ENCODE measurements at places on chromosomes 12 and 14.

- no peak for DNase-seq
Measured at GRCh38 chr14:72800848-72801370, 93.0 kb downstream of the DPF3 start.

- peak; percentile 57 for DNase-seq
Measured at GRCh38 chr14:105537580-105538474, 11.4 kb downstream of the TMEM121 start.

- DNase-seq = no peak
Measured at GRCh38 chr12:25818596-25819390, 139.7 kb upstream of the RASSF8 start.

- DNase-seq = no peak
Measured at GRCh38 chr14:99176156-99176945, 95.6 kb downstream of the BCL11B start.

GRCh38 chr14:76088771-76089571 is 62.8 kb upstream of the GPATCH2L start:
- no peak for DNase-seq

- no peak for DNase-seq
Measured at GRCh38 chr14:43285575-43285974, 1221.5 kb downstream of the FSCB start.

DNA sequence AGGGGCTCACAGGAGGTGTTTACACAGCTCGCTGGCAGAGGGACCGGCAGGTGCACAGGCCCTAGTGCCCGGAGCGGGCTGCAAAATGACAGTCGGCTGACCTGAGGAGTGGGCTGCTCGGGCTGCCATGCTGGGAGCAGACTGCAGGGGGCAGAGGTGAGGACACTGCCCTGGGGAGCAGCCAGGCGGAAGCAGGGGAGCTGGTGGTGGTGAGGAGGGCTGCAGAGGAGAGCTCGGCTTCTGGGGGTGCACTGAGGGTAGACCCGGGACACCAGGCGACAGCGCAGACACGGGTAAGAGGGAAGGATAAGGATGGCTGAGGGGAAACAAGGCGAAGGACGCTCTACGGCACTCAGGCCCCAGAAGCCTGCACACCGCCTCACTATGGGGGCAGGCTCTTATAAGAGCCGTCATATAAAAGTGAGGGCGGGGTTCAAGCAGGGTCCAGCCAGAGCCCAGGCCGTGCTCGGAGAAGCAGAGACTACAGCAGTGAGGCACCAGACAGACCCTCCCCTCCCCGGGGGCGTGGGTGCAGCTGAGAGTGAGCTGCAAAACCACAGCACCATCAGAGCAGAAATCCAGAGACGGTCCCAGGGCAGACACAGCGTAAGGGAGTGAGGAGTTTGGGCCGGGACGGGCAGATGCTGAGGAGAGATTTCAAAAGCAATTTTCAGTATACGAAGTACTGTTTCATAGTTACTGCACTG is 62.5 kb downstream of the CCDC88C start:
- DNase-seq = no peak

DNA sequence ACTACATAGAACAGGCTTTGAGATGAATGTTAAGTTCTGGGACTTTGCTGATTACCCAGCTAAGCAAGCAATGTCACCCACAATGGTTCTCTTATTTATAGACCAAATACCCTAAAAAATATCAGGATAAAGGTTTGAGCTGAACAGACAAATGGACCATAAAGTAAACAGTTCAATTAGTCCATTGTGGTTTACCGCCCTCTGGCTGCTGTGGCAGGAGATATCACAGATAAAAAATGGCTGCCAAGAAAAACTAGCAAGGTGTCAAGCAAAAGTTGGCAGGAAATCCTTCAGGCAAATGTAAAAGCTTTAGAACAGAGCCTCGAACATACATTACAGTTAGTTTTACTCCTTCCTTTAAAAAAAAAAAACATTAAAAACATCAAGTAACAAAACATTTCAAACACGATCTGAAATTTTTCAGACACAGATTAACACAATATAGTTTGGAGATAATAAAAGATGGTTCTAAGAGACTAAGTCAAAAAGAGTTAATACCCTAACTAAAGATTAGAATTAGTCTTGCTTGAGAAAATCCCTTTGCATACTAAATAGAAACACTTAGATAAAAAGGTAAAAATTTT is 41.3 kb downstream of the MED13L start:
- DNase-seq = peak; percentile 4

DNA sequence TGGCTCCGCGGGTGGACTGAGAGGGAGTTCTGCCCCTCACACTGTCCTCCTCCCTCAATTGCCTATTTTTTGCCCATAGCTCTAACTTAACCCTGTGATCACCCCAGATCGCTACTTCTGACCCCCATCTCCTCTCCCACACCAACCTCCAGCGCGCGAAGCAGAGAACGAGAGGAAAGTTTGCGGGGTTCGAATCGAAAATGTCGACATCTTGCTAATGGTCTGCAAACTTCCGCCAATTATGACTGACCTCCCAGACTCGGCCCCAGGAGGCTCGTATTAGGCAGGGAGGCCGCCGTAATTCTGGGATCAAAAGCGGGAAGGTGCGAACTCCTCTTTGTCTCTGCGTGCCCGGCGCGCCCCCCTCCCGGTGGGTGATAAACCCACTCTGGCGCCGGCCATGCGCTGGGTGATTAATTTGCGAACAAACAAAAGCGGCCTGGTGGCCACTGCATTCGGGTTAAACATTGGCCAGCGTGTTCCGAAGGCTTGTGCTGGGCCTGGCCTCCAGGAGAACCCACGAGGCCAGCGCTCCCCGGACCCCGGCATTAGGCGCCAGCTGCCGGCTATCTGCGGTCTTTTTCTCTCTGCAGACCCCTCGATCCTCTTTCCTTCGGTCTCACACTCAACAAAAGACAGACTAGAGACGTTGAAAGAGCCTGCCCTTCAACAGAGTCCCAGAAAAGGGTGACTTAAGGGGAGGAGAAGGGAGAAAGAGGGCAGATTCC is 3.0 kb upstream of the TBX3 start:
- DNase-seq = no peak

- DNase-seq = no peak
Measured at GRCh38 chr14:89368490-89369477, 48.2 kb downstream of the FOXN3 start.

GRCh38 chr14:29927376-29928116 is at the start of gene PRKD1:
PRKD1 (minus strand) TSS chr14:29927847.
- DNase-seq = no peak

- no peak for DNase-seq
Measured at GRCh38 chr12:1001507-1001906, 10.5 kb downstream of the ERC1 start.

DNA sequence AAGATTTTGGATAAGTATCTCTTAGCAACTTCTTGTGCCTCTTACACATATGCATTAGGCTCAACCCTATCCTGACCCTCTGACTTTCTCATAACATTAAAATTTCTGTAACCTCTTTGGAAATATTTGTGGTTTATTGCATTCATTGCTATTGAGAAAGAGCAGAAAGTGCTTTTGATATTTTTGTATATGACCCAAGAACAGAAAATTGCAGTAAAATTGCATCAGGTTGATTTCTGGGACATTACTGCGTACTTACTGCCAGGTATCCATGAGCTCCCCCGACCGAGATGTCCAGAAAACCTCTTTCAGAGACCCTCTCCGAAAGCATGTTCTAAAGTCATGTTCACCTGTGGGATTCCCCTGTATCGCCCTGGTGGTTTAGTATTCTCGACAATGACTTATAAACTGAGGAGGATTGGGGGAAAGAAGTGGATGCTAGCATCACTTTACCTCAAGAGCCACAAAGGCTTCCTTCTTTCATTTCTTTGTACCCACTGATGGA is 14.5 kb upstream of the IL22 start:
- DNase-seq = no peak

DNA sequence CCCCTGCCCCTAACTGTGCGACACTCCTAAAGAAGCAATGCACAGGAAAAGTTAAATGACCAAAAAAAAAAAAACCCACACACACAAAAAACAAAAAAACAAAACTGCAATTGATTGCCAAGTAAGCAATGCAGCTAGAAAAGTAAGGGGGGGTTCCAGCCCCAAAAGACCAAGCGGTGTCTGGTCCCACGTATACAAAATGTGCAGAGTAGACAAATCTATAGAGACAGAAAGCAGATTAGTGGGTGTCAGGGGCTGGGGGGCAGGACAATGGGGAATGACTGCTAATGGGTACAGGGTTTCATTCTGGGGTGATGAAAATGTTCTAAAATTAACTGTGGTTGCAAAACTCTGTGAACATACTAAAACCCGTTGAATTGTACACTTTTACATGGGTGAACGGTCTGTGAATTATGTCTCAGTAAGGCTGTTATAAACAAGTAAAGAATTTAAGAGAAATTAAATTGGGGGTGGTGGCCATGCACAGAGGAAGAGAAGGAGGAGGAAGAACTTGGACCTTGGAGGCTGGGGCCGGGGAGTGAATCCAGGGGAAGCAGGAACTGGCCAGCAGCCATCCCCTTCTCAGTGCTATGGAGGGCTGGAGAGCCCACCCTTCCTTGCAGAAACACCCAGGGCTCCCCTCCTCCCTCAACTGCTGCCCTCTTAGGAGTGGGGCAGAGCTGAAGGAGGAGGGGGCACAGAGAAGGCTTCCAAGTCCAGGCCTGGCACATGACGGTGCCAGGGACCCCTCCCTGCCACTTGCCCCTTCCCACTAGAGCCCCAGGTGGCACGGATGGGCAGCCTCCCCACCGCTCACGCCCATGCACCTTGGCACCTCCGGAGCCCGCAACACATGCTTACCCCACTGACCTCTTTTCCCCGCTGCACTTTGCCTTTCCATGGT is 45.4 kb downstream of the KDM2B start:
- DNase-seq = no peak

DNA sequence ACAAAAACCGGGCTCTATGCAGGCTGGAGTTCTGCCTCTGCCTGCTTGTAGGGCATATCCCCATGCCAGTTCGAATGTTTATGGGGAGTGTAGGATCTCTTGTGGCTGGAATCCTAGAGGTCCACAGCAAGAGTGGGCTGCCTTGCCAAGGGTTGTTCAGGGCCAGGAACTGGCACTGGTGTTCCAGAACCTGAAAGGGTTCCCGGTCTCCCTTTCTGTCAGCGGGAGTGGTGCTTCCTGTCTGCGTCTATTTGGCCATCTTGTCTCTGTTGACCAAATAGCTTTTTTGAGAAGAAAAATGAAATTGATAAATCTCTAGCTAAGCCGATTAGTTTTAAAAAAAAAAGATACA is 17.8 kb downstream of the OLR1 start:
- DNase-seq = no peak

GRCh38 chr14:50882932-50883826 is 11.3 kb downstream of the ABHD12B start:
- no peak for DNase-seq

DNA sequence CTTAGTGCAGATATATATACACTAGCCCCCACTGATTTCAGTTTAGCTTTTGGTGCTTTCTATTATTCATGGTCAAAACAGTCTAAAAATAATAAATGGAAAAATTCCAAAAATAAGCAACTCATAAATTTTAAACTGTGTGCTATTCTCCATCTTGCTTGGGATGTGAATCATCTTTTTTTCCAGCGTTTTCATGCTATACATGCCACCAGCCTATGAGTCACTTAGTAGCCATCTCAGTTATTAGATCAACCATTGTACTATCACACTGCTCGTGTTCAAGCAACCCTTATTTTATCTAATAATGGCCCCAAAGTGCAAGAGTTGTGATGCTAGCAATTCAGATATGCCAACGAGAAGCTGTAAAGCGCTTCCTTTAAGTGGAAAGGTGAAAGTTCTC is 73.9 kb upstream of the KRR1 start:
- DNase-seq = no peak

GRCh38 chr14:50669441-50669986 is 1.4 kb upstream of the SAV1 start:
- DNase-seq = no peak

DNA sequence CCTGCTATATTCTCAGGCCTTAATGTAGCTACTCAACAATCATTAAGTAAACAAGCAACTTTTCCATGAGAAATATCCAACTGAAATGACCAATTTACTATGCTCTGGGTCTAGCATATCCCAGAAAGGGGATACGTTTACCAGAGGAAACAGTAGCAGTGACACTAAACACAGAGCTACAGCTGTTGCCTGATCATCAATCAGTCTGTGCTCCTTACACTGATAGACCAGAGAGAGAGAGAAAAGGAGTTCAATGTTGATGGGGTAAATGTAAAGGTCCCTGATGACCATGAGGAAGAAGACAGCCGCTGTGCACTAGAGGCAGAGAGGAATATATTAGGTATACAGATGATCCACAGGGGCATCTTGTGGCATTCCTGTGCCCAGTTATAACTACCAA is 397.2 kb upstream of the USP15 start:
- no peak for DNase-seq

DNA sequence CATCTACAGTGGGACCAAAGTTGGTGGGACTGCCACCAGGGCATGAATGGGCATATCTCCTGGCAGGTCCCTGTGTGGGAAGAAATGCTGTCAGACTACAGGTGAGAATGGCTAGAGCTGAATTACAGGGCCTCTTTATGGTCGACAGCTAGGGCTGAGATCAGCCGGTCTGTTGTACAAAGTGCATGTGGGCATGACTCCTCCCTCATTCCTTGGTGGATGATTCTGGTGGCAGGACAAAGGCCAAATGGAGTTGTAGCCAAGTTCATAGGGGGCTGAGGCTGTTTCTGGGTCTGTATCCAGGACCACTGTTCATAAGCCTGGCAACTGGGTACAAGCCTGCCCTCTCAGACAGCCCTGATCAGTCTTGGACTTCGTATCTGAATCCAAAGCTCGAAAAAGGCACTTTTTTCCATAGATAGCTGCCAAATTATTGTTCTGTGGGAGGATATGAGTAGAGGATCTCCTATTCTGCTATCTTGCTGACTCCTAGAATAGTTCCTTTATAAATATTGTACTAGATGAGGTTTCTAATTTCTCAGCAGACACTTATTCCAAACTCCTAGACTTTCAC is 460.8 kb downstream of the TMEM117 start:
- no peak for DNase-seq

GRCh38 chr14:73272393-73272792 is 35.1 kb downstream of the PAPLN start:
- DNase-seq = no peak

- no peak for DNase-seq
Measured at GRCh38 chr12:111277570-111277969, 91.3 kb downstream of the PHETA1 start.

DNA sequence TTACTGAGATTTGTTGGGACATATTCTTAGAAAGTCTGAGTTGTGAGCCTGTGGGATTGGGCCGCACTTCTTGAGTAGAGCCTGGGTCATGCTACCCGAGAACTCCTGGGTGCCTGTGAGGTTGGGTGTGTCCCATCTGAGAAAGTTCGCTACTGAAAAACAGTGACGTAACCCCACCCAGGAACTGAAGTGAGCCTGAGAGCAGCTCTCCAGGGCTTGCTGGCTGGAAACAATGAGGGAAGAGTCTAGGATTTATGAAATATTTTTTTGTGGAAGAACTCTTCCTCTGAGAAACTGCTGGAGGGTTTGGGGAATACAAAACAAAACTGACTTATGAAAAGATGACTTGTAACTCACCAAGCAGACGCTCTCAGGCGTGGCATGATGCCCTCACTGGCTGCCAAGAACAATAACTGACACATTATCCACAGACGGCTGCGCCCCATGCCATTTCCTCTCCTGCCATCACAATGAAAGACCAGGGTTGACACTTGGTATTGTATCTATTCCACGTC is 69.2 kb downstream of the RASSF3 start:
- DNase-seq = no peak

GRCh38 chr14:39984323-39984722 is 552.1 kb upstream of the FBXO33 start:
- no peak for DNase-seq

GRCh38 chr14:98728836-98729235 is 543.2 kb downstream of the BCL11B start:
- no peak for DNase-seq

GRCh38 chr14:24861083-24861630 is 188.8 kb downstream of the STXBP6 start:
- DNase-seq = no peak
